ENCODE measurements at places on chromosomes 16 and 17. TPM values are rescaled to one million over a fixed set of nuclear protein-coding genes. Genes with fewer than 3 reads are reported as not detected.

DNA sequence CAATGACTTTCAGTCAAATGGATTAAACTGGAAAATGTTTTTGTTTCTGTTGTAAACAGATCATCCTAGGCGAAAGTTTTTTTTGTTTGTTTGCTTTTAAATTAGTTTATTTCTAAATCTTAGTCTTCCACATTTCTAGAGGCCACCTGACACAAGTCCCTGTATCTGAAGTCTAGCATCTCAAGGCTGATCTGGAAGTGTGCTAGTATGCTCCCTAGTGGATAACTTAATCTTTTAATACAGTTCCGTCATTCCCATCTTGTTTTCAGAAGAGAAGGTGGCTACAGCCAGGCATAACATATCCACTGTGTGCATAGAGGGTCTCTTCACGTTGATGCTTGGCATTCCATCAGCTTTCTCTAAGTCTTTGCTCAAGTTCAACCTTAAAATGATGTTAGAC is 7.6 kb downstream of the IFT20 start:
- no peak overlapping the region for H3K4me3 ChIP-seq
- no peaks in the 10 kb centered on the region for H3K36me3 ChIP-seq

DNA sequence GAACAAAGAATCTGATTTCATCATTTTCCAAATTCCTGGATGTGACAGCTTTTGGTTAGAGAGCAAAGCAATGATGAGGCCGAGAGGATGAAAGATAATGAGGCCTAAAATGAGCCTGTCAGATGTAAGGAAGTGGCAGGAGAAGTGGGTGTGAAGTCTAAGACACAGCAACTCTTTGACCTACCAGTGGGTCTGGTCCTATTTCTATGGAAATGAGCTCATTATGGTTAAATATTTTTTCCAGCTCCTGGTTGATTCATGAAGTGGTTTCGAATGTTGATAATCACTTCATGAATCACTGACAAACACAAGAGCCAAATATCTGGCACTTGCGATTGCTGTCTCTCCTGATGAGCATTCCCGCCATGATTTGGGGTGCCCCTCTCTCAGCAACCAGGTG is 273.3 kb upstream of the CDH5 start:
- H3K27ac ChIP-seq: no peak overlapping the region
- DNase-seq: no peak
- H3K27me3 ChIP-seq: no peaks in the 10 kb centered on the region
- no peaks in the 10 kb centered on the region for H3K36me3 ChIP-seq
- H3K4me3 ChIP-seq: no peak overlapping the region

DNA sequence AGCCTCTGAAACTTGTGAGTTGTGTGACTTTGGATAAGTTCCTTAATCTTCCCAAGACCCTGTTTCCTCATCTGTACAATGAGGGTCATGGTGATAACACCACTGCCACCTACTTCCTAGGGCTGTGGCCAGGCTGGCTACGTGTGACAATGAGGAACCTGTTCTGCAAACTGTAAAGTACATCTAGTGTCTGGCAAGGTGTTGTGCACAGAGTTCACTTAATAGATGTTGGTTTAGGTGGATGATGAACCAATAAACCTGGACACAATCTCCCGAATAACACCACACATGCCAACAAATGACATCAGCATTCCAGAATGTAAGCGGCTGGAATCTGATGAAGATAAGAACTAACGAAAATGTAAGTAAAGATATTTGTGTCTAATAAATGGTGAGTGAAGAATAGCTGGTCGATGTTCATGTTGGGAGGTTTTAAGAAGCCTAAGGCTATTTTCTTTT is 82.3 kb downstream of the MARCHF10 start:
- H3K27me3 ChIP-seq: peaks cover 3% of the 10 kb centered on the region
- peak overlapping the region; percentile 26 for H3K4me3 ChIP-seq
- DNase-seq: no peak
- H3K4me1 ChIP-seq: peaks cover 42% of the 10 kb centered on the region

DNA sequence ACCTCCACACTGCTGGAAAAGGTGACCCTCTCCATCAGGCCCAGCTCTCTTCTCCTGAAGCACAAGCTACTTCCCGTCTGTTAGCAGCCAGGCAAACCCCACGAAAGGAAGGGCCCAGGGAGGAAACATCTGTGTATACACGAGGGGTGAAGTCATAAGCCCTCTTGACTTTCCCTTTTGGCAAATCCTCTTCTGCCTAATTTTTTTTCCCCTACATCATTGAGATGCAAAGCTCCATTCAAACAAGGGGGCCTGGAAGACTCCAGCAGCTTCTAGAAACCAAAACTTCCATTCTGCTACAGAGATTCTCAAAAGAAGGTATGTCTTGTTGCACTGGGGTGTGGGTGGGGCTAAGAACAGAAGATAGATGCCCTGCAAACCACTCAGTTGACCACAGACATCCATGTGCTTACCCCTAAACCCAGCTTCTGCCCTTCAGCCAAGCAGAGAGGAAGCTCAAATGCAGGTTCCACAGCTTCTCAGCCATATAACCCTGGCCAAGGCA is 145.6 kb upstream of the RCVRN start:
- DNase-seq: peak; percentile 50
- peak overlapping the region; percentile 89 for H3K27ac ChIP-seq
- H3K27me3 ChIP-seq: peaks cover 1% of the 10 kb centered on the region

DNA sequence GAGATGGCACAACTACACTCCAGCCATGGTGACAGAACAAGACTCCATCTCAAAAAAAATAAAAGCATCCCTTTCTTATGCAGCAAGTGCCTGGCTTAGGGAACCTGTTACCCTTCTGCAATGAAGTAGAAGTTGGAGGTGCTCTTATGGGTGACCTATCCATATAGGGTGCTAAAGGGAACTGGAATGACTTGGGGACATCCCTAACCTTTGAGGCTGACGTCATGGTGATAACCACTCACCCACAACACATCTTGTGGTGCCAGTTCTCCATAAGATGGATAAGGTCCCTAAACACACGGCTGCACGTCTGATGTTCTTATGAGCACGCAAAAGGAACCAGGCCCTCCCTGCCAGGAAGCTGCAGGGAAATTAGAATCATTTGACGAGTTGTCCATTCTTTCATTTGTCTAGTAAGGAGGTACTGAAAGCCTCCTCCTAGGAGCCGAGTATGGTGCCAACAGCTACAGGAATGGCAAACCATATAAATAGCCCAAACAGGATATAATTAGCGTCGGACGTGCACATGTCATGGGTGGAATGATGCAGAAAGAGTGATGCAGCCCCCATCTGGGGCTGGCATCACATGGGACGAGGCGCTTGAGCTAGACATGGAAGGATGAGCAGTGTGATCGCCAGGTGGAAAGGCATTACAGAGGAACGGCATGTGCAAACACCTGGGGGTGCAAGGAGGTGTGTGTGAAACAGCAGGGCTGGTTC is 52.5 kb downstream of the ARHGAP27 start:
- no peak overlapping the region for H3K4me3 ChIP-seq
- DNase-seq: no peak
- H3K4me1 ChIP-seq: no peaks in the 10 kb centered on the region
- no peaks in the 10 kb centered on the region for H3K36me3 ChIP-seq
- H3K27me3 ChIP-seq: peaks cover 1% of the 10 kb centered on the region

GRCh38 chr17:57881143-57881542 is 31.3 kb upstream of the MRPS23 start:
- no peak overlapping the region for H3K27ac ChIP-seq
- DNase-seq: no peak
- peaks cover 10% of the 10 kb centered on the region for H3K27me3 ChIP-seq
- H3K36me3 ChIP-seq: no peaks in the 10 kb centered on the region
- H3K4me3 ChIP-seq: no peak overlapping the region

DNA sequence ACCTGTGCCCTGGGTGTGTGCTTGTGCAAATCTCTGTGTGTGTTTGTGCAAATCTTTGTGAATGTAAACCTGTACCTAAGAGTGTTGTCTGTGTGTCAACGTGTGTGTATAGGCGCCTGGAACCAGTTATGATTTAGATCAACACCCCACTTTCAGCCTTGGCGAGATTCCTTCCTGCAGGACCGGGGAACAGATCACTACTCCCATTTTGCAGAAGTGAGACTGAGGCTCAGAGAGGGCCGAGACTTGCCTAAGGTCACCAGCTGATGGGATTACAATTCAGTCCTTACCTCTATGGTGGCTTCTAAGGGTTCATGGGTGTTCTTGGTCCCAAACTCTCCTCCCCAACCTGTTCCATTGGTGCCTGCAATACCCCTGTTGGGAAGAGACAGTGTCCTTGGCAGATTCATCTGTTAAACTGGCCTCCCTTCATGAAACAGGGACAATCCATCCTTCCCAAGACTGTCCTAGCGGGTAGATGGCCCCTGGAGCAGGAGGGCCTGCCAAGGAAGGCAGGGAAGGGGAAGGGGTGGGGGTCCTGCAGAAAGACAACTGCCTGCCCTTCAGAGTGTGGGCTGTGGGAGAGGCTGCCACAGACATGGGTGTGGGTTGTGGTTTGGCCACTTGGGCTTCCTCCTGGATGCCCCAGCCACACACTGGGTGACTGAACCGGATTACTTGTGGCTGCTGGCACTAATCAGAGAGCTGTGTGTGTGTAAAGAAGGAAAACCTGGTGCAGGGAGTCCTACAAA is 6.9 kb upstream of the MAPK7 start:
- H3K27me3 ChIP-seq: peaks cover 2% of the 10 kb centered on the region
- peaks cover 7% of the 10 kb centered on the region for H3K36me3 ChIP-seq

DNA sequence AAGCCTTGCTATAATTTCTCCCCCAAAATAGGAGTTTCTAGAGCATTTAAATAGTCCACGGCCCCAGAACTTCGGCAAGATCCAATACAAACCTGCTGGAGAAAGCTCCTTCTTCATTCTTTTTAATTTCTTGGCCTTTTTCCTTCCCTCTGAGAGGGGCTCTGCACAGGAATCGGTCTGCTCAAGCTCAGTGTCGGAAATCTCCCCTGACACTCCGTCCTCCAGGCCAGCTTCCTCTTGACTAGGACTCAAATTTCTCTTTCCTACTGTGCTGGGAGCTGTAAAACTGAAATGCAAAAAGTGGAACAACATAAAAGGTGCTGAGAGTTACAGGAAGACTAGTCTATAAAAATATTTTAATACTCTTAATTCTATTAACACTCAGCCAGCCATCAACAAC is 183.3 kb downstream of the PARN start:
- peaks cover 6% of the 10 kb centered on the region for H3K36me3 ChIP-seq
- H3K4me3 ChIP-seq: no peak overlapping the region
- H3K27ac ChIP-seq: no peak overlapping the region
- no peaks in the 10 kb centered on the region for H3K27me3 ChIP-seq
- no peaks in the 10 kb centered on the region for H3K4me1 ChIP-seq

DNA sequence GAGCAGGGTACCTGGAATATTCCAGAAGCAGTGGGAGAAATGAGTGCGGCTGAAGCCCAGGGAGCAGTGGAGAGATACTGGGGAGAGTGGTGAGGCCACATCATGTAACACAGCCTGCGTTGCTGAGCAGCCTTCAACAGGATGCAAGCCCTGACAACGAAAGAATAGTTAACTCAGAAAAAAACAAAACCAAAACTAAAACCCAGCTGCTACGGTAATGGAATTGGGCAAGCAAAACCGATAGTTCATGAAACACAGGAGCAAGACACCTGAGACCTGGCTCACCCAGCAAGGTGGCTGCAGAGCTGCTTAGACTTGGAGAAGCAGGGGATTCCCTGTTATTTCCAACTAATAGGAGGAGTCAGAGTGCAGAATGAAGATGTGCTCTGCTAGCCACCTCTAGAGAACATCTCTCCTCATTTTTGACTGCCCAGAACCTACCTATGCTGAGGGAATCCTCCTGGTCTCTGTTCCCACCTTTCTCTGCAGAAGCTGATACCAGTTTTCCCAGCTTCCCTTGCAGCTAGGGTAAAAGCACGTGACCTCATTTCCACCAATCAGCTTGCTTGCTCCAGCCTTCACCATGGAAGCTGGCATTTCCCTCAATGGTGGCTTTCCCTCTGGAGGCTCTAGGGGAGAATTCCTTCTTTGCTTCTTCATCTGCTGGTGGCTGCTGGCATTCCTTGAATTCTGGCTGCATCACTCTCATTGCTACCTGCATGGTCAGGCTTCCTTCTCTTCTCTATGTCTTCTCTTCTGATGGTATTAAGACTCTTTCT is 59.4 kb upstream of the XYLT1 start:
- no peaks in the 10 kb centered on the region for H3K36me3 ChIP-seq
- peak; percentile 56 for DNase-seq
- H3K27me3 ChIP-seq: no peaks in the 10 kb centered on the region
- H3K4me1 ChIP-seq: peaks cover 22% of the 10 kb centered on the region
- peak overlapping the region; percentile 91 for H3K4me3 ChIP-seq

- H3K4me3 ChIP-seq: no peak overlapping the region
- H3K36me3 ChIP-seq: peaks cover 11% of the 10 kb centered on the region
Observed at GRCh38 chr16:25035494-25036405, 20.6 kb upstream of the ARHGAP17 start.

DNA sequence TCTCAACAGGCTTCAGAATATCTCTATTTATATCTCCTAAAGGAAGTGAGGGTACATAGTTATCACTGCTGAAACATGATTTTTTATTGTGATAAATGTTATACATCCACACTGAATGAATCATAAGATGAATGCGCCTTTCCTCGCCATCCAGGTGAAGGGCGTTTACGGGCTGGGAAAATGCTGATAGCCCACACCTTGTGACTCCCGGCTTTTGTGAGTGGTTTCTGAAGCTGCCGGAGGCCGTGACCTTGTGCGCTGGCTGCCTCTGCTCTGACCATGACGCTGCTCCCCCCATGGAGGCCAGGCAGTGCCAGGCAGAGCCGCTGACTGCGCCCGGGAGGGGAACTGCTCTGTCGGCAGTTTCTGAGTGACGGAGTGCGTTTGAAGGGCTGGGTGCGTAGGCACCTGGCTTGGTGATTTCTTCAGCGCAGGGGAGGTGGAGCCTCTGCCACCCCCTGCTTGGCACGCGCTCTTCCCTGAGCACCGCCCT is 97.2 kb downstream of the RAP1GAP2 start:
- H3K27me3 ChIP-seq: peaks cover 2% of the 10 kb centered on the region
- H3K4me3 ChIP-seq: no peak overlapping the region
- H3K4me1 ChIP-seq: peaks cover 85% of the 10 kb centered on the region
- H3K36me3 ChIP-seq: no peaks in the 10 kb centered on the region
- no peak overlapping the region for H3K27ac ChIP-seq

MRC2 gene
- polyA plus RNA-seq: not detected

TBC1D3H gene
- polyA plus RNA-seq: not detected

UTS2R gene
- not detected for polyA plus RNA-seq

SLFN11 gene
- polyA plus RNA-seq: 7.0 TPM

TEDC2 gene
- 0.22 TPM for polyA plus RNA-seq

KRTAP1-1 gene
- polyA plus RNA-seq: not detected

ZNF768 gene
- 1.3 TPM for polyA plus RNA-seq

SCARF1 gene
- 0.12 TPM for polyA plus RNA-seq

RHBDF2 gene
- polyA plus RNA-seq: 19.3 TPM

KCNAB3 gene
- polyA plus RNA-seq: 0.26 TPM

All from immature natural killer cell (primary cell).